RWPE2 (cell line): ENCODE measurements at places on chromosomes 5 and 9.

- no peaks in the 10 kb centered on the region for H3K27me3 ChIP-seq
- H3K4me3 ChIP-seq = no peak overlapping the region
- H3K36me3 ChIP-seq = no peaks in the 10 kb centered on the region
- no peak for DNase-seq
Measured at GRCh38 chr9:108637340-108637739, 218.4 kb downstream of the ACTL7B start.

DNA sequence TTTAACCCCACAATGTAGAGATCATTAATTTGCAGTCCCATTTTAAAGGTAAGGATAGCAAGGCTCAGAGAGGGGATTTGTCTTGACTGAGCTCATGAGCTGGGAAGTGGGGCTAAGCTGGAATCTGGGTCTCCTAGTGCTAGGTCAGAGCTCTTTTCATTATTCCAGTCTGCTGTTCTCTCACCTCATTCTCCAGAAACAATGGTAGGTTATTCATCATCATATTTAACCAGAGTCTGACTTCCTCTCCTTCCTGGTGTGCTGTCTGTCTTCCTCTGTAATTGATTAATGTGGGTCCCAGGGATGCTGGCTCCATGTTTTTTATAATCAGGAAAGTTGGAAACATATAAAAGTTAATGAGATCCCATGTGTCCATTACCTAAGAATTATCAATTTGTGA, 20.6 kb downstream of the C9orf43 start:
- DNase-seq = no peak
- H3K27me3 ChIP-seq = no peaks in the 10 kb centered on the region
- no peaks in the 10 kb centered on the region for H3K4me1 ChIP-seq

GRCh38 chr5:54610197-54610944, 92.8 kb downstream of the SNX18 start:
- no peaks in the 10 kb centered on the region for H3K27me3 ChIP-seq
- no peak overlapping the region for H3K27ac ChIP-seq
- no peak overlapping the region for H3K4me3 ChIP-seq
- no peak for DNase-seq
- no peaks in the 10 kb centered on the region for H3K4me1 ChIP-seq

DNA sequence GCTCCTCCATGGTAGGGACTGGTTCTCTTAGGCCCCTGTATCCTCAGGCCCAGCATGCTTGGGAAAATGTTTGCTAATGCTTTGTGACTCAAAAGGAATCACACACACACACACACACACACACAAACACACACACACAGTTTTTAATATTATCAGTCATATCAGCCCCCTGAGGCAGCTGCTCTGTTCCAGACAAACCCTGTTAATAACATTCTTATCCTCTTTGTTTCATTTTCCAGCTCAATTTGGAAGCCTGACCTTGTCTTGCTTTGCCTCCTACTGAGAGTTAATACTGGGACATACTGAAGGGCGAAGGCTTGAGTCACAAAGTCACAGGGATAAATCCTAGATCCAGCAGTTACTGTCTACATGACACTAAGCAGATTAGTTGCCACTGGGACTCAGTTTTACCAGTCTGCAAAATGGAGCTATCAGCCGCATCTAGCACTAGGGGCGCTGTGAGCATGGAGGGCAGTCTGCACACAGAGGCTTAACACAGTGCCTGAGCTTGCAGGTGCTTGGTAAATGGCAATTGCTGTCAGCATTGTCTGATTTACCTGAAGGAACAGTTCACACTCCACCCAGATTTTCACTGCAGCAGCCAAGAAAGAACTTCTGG, 37.1 kb upstream of the KCNMB1 start:
- peaks cover 8% of the 10 kb centered on the region for H3K27me3 ChIP-seq
- no peak overlapping the region for H3K4me3 ChIP-seq
- H3K27ac ChIP-seq = no peak overlapping the region
- DNase-seq = no peak
